ENCODE measurements at places on chromosomes 16 and 17.

DNA sequence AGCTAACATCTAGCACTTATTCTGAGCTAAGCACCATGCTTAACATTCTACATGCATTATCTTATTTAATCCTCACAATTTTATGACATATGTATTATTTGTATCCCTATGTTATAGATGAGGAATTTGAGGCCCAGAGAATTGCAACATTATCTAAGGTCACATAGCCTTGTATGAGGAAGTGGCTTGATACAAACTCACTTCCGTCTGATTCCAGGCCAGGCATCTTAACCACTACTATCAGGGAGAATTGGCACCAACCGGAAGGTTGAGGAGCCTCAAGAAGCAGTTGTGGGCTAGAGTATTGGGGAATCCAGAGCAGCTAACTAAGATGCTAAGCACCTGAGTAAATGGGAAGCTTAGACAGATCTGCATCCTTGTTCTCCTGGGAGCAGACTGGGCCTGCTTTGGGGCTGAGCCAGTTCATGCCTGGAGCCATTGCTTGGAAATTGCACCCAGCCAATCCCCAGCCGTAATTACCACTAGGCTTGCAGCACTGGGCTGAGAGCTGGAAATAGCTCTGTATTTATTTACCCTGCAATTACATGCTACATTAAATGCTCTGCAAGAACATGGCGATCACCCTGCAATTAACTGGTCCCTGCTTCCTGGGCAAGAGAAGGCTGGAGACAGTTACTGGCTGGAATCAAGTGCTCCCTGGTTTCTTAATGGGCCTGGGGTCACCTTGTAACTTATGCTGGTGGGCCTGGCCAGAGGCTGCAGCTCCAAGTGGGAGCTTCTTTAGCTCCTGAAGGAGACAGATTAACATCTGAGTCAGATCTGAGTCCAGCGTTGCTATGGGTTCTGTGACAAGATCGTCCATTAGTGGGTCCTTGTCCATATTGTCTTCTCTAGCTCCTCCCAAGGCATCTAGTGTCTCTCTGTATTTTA is 273.1 kb upstream of the CCL2 start:
- DNase-seq = no peak

DNA sequence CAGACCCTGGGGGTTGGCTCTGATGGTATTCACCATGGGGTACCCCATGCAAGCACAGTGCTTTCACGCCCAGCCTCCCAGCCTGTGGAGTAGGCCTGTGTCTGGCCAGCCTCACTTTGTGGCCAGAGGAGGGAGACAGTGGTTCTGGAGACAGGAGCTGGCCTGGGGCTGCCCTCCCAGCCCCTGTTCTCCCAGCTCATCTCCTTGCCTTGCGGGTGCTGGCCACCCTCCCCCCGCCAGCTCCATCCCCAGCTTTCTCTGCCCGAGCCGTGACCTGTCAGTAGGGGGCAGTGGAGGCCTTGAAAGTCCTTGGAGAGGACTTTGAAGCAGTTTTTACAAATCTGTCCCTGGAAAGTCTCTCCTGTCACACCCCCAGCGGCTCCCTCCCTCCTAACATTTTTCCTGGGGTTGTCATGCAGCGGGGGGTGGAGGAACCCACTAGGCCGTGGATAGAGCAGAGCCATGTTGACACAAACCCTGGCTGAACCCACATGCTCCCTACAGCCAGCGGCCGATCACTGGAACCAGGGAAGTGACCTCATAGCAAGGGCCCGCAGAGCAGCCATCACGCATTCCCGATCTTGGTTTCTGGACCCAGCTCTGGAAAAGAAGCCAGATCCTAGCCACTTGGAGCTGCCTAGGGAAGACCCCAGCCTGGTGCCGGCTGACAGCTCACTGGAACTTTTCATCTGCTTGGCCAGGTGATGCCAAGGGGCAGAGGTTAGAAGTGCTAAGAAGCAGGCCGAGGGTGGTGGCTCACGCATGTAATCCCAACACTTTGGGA is 289.4 kb downstream of the SEC14L1 start:
- peak; percentile 83 for DNase-seq

GRCh38 chr16:31880322-31880979 is 6.8 kb downstream of the ZNF267 start:
- DNase-seq = peak; percentile 49

GRCh38 chr17:38844261-38844757 is 9.2 kb downstream of the RPL23 start:
- no peak for DNase-seq

DNA sequence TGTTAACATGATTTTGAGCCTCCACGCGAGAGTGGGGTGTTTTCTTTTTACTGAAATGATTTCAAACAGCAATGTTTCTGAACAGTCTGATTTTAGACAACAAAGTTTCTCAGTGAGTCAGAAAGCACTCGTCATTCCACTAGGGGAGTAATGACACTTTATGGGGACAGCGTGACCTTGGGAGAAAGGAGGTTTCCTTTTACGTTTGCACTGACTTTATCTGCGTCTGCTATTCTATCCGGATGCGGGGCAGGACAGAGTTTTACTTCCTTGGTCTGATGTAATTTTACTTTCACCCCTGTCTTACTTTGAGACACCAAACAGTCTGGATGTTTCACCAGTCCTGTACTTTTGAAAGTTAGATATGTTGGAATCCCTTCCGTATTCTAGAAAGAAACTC is 20.7 kb downstream of the SLC47A1 start:
- DNase-seq = no peak

DNA sequence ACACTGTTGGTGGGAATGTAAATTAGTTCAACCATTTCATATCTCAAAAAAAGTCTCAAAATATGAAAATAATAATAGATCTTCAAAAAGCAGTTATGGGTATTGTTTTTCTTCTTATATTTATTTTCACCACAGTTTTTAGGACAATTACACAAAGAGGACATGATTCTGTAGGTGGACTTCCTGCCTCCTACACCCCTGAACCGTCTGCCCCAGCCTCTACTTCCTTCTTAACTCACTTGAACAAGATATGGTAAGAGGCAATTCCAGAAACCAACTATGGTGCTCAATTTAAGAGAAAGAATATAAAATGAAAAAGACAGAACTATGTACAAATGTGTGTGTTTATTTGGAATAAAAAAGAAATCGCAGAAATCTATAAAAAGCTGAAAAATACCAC is 74.1 kb upstream of the MON1B start:
- DNase-seq = no peak

GRCh38 chr17:61454381-61455323 is 2.4 kb downstream of the TBX4 start:
- DNase-seq = no peak

- DNase-seq = no peak
Measured at GRCh38 chr17:59534583-59534982, 30.8 kb upstream of the DHX40 start.

GRCh38 chr16:52618753-52619497 is 72.0 kb upstream of the TOX3 start:
- no peak for DNase-seq

DNA sequence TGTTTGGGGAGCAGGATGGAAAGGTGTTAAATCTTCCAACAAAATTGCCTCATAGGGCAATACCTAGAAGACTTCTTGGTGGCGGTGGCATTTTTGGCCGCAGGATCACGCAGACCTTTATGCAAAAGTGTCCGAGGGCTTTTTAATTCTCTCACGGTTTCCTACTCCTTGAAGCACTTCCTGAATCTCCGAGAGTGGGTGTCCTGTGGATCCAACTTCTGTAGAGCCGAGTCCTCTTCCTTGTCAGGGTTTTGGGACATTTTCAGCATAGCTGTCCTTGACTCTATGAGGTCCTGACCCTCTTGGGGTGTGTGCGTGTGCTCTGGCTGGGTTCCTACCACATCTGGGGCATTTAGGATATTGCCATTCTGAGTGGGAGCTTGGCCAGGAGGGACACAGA is 31.7 kb downstream of the IL21R start:
- peak; percentile 2 for DNase-seq

DNA sequence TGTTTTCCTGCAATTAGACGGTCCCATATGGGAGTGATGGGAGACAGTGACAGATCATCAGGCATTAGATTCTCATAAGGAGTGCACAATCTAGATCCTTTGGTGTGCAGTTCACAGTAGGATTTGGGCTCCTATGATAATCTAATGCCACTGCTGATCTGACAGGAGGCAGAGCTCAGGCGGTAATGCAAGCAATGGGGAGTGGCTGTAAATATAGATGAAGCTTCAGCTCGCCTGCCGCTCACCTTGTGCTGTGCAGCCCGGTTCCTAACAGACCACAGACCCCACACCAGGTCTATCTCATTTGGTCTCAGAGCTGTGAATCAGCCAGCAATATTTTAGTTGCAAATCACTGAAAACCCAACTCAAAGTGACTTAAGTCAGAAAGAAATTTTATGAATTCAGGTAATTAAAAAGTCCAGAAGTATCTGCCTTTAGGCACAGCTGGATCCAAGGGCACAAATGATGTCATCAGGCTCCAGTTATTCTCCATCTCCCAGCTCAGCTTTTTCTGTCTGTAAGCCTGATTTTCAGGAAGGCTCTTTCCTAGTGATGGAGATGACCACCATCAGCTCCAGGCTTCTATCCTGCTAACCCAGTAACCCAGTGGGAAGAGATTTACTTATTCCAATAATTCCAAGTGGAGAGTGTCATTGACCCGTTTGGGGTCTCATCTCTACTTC is 3.3 kb downstream of the CHP2 start:
- no peak for DNase-seq

GRCh38 chr16:4111748-4112696 is 4.2 kb downstream of the ADCY9 start:
- DNase-seq = no peak

DNA sequence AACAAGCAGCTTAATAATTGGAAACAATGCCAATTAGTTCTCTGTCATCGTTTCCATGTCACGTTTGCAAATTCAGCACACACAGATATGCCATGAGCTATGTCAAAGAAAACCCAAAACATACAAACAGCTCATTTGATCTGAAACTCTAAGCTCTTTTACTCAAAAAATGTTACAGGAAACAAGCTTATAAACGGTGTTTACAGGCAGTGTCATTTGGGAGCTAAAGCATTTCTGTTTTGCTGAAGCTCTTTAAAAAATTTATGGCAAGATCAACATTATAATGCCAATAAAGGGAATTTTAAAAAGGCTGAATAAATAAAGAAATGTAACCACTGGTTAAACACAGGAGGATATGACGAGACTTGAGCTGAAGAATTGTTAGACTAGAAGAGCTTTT is 94.0 kb upstream of the HS3ST2 start:
- DNase-seq = no peak

- DNase-seq = no peak
Measured at GRCh38 chr17:51948128-51948527, 210.4 kb downstream of the CA10 start.

DNA sequence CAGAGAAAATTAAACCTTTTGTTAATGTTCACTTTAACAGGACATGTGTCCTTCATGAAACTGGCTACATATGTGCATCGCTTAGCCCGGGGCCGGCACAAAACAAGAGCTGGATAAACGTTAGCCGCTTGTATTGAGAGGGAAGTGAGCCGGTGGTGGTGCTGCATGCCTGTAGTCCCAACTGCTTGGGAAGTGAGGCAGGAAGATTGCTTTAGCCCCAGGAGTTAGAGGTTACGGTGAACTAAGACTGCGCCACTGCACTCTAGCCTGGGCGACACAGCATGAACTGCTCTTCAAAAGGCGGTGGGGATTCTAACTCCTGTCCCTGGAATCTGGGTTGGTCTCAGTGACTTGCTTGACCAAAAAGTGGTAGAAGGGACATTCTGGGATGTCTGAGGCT is 15.0 kb upstream of the SPHK1 start:
- no peak for DNase-seq

DNA sequence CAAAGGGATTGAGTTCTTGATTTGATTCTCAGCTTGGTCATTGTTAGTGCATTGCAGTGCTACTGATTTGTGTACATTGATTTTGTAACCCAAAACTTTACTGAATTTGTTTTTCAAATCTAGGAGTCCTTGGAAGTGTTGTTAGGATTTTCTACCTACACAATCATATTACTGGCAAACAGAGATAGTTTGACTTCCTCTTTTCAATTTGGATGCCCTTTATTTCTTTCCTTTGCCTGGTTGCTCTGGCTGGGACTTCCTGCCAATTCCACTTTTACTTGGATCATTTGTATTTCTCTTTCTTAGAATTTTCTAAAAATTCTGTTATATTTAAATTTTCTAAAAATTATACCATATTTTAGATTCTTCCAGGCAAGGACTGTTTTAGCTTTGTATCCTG is 151.1 kb downstream of the FTO start:
- no peak for DNase-seq

DNA sequence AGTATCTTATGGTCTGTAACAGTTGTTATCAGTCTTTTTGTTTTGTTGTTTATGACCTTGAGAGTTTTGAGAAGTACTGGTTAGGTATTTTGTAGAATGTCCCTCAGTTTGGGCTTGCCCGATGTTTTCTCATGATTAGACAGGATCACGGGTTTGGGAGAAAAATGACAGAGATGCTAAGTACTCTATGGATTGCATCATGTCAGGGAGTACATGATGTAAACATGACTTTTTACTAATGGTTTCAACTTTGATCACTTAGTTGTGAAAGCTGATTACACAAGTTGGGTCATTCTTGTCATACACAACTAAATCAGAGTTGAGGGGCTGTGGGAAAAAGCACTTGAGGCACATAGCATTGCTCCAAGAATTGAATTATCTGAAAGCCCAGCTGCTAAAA is 94.7 kb upstream of the SIAH1 start:
- DNase-seq = no peak

DNA sequence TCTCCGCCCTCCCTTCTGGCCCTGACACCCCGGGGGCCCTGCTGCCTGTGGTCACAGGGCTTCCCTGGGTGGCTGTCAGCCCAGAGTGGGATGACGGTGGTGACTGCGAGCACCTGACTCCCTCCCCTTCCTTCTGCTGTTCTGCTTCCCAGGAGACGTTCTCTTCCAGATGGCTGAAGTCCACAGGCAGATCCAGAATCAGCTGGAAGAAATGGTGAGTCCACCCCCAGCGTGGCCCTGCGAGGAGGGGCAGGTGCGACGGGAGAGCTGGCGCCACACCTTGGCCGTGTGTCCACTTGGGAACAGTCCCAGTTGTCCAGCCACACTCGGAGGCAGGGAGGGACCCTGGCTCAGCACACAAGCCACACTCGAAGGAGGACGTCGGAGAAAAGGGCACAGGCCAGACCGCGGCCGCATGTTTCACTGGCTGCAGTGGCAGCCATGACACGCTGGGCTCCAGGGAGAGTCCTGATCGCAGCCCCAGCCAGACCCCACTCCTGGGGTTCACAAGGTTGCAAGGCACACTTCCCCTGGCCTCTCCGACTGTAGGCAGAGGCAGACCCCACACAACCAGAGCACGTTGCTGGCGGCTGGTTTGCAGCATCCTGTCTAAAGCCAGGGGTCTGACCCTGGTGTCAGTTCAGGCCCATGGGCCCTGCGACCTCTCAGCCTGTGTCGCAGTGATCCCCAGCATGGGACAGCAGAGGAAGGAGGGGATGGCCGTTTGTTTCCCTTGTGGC is 49.9 kb downstream of the BAIAP2 start:
- DNase-seq = no peak

- DNase-seq = no peak
Measured at GRCh38 chr16:48106446-48106845, 49.3 kb downstream of the ABCC12 start.

DNA sequence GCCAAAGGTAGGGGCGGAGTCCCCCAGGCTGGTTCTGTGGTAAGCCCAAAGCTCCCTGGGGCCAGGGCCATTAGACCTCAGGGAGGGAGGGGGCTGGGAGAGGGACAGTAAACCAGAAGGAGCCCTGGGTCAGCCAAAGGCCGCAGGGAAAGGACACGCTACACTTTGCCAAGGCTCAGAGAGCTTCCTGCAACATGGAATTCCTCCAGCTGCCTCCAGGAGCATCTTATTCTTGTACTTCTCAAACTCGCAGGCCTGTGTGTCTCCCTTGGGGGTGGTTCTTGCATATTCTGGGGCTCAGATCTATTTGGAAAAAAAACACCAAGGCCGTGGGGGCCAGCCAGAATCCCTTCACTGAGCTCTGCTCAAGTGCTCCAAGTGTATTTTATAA is 25.1 kb downstream of the AKAP1 start:
- no peak for DNase-seq
